ENCODE measurements at places on chromosomes 3 and 15.

DNA sequence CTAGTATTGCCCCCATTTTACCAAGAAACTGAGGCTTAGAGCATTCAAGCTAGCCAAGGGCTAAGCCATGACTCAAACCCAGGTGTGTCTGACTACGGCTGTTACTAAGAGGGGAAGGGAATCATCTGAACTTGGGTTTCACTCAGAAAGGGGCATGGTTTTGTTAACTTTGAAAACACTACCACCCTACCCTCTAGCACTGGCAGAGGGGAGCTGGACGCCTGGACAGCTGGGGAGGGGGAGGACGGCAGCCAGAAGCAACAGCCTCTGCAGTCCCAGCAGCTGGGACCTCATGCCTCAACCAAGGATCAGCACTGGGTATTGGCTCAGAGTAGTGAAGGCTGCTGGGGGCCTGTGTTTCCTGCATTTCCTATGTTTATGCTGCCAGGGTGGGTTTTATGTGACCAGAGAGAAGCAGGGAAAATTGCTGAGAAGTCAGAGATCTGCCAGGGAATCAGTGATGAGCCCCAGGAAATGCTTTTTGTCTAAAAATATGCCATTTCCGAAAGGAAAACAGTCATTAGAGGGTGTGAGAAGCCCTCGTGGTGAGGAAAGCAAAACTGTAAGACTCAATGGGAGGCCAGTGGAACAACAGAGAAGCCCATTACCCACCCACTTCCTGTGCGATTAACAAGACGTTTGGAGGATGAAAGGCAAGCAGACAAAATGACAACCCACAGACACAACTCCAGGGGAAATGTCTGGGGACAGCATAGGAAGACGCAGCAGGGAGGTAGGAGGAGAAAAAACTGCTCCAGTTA, 41.2 kb downstream of the LIPC start:
- DNase-seq, result no peak

GRCh38 chr3:14150491-14151230, 25.8 kb downstream of the TMEM43 start:
- DNase-seq, result peak; percentile 18

DNA sequence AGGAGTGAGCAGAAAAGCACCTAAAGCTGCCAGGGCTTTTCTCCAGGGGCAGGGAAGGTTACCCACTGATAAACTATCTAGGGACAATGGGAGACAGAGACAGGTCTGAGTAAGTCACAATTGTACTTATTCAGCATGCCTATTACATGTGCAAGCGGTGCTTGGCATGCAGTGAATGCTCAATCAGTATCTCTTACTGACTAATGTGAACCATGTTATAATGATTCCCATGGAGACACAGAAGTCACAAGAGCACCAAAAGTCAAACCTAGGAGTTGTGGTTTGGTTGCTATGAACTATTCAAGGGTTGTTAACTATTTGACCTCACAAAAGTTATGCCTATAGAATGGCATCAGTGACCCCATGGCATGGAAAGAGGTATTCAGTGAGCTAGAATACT, 50.0 kb upstream of the RASGRP1 start:
- no peak for DNase-seq

- DNase-seq, result no peak
Observed at GRCh38 chr3:63232764-63233396, 45.2 kb upstream of the SYNPR start.

GRCh38 chr3:188455748-188456147, 301.8 kb downstream of the LPP start:
- no peak for DNase-seq

- no peak for DNase-seq
Observed at GRCh38 chr3:1251282-1252060, 158.6 kb downstream of the CNTN6 start.

DNA sequence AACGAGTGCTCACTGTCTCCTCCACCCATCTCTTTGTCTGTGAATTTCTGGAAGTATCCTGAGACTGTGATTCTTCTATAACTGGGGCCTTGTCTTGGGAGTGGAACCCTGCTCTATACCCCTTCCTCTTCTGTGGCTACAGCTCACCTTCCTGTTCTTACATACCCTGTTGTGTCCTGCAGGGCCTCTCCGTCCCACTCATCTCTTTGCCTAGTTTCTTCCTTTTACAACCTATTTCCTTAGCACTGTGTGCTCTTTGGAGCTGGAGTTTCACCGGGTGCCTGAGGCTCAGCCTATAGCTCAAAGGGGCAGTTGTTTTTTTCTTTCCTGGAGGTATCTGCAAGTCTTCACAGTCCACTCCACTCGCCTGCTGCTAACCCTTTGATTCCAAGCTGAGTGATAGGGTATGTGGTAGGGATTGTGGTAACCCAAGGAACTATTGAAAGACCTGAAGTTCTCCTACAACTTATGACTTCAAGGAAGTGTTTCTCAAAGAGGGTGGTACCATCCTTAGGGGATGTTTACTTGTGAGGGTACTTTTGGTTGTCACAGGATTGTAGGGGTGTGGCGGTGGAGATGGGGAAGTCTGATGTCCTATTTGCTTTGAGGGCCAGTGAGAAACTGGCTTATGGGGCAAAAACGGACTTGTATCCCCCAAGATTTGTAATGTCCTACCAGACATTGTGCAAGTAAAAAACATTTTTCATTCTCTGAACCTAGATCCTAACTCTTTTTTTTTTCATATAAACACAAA, 66.6 kb upstream of the ARL8B start:
- DNase-seq, result no peak

GRCh38 chr3:128322030-128323022, 144.4 kb downstream of the DNAJB8 start:
- DNase-seq, result peak; percentile 42

GRCh38 chr3:123319760-123320159, 118.0 kb downstream of the SEC22A start:
- no peak for DNase-seq

GRCh38 chr15:70423267-70423666, 325.6 kb upstream of the TLE3 start:
- no peak for DNase-seq

GRCh38 chr3:46882377-46883053, 5.0 kb downstream of the PTH1R start:
- DNase-seq, result peak; percentile 45

GRCh38 chr3:37973246-37974054, 17.1 kb upstream of the VILL start:
- no peak for DNase-seq

DNA sequence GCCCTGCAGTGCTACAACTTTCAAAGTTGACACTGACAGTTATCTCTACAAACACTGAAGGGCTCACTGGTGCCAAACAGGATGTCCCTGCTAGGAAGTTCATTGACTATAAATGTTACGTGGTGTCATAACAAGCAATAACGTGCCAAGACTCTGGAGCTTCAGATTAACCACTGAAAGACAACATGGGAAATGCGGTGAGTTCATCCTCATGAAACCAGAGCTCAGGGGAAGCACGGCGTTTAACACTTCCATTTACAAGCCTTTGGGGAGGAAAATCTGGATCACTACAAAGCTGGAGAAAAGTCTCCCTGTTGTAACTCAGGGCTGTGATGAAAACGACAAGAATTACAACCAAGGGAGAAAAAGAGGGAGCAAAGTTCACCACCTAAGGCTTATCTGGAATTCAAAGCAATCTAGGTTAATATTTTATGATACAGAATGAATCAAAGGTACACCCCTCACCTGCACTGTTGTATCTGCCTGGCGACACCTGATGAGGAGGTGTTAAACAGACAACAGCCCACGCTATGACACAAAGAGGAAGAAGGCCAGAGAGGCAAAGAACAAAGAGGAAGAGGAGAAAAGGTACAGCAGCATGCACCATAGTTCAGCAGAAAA, 27.0 kb downstream of the SHQ1 start:
- no peak for DNase-seq

- no peak for DNase-seq
Observed at GRCh38 chr3:191493336-191493735, 32.4 kb downstream of the PYDC2 start.

DNA sequence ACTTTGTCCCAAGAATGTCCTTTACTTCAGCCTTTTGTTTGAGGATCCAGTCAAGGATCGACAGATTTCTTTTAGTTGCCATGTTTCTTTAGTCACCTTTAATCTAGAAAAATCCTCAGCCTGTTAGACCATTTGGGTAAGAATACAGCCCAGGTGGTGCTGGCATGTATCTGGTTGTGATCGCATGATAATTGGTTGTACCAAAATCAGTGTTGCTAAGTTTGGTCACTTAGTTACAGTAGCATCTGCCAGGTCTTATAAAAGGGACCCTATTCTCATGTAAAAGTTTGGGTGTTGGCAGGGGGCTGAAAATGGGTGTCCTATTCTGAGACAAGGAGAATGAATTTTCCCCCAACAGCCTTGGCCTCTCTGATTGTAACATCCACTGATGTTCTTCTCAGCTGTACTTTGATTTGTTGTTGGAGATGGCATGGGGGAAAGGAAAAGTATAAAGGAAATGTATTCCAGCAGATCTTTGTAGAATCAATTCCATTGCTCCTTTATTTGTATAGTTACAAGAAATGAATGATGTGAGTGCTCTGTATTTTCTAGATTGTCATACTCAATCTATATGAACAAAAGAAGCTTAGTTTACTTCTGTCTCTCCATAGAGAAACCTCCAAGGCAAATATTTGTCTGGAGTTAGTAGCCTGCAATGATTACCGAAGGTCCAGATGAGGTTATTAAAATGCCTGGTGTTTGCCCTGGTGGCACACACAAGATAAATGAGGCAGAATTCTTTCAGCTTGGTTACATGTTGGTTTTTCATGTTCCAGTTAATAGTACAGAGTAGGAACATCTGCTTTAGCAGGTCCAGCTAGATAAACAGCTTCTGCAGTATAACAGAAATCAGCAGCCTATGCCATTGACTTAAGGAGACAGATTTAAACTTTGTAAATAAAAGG, 65.7 kb downstream of the CMTM8 start:
- no peak for DNase-seq

- peak; percentile 38 for DNase-seq
Observed at GRCh38 chr15:57692709-57693108, 13.8 kb upstream of the POLR2M start.

- DNase-seq, result peak; percentile 46
Observed at GRCh38 chr3:48661501-48662144, 1.1 kb downstream of the CELSR3 start.

DNA sequence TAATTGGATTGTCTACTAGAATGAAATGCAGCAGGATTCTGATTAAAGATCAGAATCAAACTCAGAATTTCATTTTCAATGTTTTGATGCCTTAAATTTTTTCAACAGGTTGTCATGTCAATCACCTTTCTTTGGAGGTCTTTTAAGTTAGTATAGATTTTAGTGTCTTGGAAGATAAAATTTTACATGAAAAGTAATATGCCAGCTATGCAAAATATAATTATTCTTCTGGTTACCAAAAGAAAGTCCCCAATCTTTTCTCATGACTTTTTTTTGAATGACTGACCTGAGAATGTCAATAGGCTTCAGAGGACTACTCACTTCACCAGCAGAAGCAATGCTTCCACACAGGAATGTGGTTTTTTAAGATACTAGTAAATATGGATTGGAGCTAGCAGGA, 4.3 kb downstream of the FGF7 start:
- no peak for DNase-seq

GRCh38 chr3:72634128-72634527, 214.1 kb downstream of the SHQ1 start:
- DNase-seq, result no peak

DNA sequence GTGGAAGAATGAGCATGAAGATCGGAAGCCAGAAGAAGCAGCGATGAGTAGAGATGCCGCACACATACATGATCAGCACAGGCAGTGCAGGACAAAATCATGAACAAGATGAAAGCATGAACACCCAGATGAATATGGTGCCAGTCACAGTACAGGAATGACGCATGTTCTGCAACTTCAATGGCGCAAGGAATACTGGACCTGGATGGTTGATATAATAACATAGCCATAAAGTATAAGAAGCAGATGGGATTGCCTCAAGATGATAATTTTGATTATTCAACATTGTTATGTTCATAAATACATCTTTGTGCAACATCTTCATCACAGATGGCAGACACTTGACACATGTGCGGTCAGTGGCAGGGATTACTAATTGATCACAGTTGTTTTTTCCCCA, 59.7 kb upstream of the SLCO3A1 start:
- DNase-seq, result no peak

DNA sequence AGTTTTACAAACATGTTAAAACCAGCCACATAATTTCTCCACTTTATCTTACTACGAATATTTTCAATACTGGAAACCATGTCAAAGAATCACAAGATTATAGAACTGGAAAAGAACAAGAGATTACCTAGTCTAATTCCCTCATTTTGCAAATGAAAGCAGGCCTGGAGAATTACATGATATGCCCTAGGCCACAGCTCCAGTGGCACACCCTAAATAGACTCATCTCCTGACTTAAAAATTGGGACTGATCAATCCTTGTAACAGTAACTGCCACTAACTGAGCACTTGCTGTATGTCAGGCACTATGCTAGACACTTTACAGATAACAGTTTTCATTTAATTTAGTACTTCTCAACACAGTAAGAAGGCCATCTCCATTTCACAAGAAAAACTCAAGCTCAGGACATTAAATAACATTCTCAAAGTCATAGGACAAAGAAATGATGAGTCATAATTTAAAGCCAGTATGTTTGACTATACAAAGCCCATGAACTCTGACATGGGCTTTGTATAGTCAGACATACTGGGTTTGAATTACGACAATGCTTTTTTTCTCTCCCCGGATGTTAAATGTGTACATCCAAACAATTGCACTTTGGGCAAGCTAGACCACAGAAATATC, 9.4 kb downstream of the IGSF11 start:
- no peak for DNase-seq

GRCh38 chr15:78162038-78162437, 12.9 kb downstream of the IDH3A start:
- no peak for DNase-seq

DNA sequence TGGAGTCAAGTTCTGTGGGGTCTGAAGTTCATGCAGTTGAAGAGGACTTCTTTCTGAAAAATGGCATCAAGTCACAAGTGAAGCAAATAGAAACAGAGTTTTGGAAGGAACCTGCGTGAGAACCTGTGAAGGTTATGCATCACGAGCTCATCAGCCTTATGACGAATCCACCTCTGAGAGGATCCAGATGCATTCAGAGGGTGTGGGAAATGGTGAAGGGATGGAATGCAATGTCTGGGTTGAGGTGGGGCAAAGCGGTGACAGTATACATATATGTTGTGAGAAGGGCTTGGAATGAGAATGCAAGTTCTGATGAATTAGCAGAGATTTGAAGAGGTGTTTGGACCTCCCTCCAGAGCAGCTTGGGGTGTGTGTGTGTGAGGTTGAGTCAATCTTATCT, 382.1 kb upstream of the TBL1XR1 start:
- no peak for DNase-seq

DNA sequence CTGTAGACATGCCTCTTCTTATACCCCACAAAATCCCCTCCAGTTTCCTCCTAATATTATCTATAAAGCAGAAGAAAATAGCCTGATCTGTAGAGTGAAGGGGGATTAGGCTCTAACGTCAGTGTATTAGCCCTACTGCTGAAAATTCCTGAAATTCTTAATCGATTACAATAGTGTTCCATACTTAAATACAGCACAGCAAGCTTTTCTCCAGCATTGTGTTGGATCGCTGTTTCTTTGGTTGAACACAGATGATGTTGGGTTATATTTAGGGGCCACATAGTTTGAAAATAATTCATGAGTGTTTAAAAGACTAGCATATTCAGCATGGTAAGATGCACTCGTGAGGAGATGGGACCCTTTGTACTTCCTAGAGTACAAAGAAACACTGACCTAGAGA, 52.5 kb downstream of the PIAS1 start:
- DNase-seq, result peak; percentile 74
